Right renal cortex interstitium (tissue), 3 donors: ENCODE measurements at places on chromosomes 5 and 9.

DNA sequence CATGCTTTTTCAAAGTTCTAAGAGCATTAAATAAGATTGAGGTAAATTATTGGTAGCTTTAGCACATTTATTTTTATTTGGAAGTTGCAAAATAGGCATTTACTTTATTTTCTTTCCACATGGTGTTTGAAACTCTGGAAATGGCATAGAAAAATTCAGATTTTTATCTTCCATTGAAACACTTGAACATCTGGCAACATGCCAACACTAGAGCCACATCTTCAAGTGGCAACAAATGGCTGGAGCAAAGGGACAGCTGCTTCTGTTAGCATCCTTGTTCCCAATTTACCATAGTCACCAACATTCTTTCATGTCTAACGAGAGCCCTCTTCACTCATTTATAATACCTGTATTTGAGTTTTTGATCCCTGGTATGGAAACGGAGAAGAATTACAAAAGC is 539.9 kb downstream of the ZNF608 start:
- DNase-seq = no peak

- DNase-seq = no peak
These were observed 464.6 kb upstream of the ACTBL2 start for GRCh38 chr5:57947181-57947580.

DNA sequence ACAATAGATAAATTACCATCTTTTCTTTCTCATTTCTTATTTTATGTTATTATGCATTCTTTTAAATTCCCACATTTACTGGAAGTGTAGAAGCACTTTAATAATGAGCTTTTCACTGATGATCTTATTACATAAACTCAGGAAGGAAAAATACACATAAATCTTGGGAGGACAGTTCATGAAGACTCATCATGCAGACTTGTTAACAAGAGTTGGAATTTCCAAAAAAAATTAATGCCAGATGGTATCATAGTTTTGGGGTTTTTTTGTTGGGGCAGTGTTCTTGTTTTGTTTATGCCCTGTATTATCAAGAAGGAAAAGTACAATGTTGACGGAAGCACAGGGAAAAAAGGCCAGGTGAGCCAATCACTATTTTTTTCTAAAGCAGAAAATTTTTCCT is 35.1 kb downstream of the CEMIP2 start:
- DNase-seq = no peak

DNA sequence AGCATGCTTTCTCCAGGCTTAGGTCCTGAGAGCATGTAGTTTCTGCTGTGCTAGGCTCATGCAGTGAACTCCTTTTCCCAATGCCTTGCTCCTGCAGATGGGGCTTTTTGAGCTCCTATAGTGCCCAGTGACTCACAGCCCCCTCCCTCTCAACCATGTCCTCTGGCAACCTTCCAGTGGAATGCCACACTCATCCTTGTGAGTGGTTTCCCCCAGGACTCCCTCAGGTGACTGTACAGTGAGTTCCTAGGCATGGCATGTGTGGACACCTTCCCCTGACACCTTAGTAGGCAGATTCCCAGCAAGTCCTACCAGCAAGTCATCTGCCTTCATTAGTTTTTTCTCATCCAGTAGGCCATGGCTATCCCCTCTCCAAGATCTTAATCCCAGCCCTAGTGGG is 72.4 kb upstream of the CXCL14 start:
- DNase-seq = no peak

DNA sequence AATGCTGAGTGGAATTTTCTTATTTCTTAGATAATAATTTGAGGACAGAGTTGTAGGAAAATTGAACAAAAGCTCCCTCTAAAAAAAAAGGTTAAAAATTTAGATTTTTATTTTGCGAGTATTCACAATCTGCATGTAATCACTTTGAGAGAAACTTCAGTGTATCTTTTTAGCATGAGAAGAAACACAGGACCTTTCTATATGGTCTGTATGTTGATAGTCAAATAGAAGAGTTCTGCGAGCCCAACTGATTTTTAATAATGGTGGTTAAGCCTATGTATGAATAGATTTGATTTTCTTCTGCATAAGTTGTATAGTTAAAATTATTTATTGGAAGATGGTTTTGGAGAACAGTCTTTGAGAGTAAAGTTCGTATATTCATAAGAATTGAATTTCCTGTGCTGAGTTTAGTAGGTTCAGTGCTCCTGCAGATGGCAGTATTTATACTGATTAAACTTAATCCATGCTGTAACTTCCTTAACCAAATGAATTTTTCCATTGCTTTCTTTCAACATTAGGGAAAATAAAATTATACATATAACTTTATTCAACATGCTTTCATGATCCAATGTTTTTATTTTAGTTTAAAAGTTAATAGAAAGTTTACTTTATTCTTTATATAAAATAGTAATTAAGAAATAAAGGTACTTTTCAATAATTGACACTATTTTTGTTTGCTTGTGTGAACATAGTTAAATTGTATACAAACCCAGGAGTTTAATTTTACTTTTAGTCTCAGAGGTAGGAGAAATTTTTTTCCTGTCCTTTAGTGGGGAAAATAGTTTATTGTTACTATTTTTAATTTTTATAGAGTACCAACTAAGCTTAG is 19.6 kb downstream of the TCERG1 start:
- DNase-seq = no peak

GRCh38 chr9:113476511-113476916 is 13.0 kb downstream of the RGS3 start:
- no peak for DNase-seq

GRCh38 chr5:73215531-73215890 is 42.5 kb downstream of the TMEM174 start:
- DNase-seq = no peak

DNA sequence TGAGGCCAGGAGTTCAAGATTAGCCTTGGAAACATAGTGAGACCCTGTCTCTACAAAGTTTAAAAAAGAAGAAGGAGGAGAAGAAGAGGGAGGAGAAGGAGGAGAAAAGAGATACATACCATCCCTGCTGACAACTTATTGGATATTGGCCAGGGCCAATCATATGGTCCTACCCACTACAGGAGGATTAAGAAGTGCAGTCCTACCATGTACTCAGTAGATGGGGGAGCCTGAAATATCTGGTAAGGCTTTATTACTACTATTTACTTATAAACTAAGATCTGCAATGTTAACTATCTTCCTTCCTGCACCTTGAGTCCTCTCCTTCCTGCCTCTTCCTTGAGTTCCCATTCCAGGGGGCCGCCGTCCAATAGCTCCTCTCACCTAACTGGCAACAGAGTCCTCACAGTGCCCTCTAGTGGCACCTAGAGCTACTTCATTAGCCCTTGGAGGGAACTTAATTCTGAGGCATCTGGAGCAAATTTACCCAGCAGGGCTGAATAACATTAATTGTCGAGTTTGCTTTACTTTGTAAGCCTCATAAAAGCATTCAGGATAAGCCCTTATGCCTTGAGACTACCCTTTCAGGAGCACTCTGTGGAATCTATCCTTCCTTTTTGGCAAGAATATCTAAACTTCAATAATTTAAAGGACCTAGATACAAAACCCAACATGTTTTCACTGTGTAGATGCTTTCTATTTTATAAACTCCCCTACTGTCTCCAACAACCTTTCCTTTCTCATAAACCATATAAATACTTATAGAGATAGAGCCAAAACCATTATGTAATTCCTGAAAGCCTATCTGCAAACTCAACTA is 39.1 kb upstream of the RANBP6 start:
- DNase-seq = peak; percentile 44

DNA sequence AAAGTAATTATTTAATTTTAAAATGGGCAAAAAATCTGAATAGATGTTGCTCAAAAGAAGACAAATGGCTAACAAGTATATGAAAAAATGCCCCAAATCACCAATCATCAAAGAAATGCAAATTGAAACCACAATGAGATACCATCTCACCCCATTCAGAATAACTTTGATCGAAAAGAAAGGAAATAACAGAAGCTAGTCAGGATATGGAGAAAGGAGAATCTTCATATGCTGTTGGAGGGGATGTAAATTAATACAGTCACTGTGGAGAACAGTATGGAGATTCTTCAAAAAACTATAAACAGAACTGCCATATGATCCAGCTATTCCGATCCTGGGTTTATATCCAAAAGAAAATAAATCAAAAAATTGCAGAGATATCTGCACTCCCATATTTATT is 418.5 kb upstream of the RGMB start:
- DNase-seq = no peak

DNA sequence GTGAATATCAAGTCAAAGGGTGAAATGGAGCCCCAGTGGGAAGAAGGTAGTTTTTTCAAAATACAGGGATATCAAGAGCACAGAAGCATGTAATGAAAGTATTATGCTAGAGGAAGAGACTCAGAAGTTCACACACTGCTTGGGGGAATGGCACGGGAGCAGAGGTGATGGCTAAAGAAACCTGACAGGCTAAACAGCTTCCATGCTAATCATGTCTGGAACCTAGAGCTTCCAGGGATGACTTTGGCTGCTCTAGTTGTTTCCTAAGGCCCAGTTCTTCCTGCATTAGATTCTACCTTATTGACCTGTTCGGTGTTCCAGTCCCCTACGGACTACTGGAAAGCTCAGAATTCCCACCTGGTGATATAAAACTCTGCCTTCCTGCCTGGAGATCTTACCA is 34.3 kb downstream of the TRIM32 start:
- no peak for DNase-seq

DNA sequence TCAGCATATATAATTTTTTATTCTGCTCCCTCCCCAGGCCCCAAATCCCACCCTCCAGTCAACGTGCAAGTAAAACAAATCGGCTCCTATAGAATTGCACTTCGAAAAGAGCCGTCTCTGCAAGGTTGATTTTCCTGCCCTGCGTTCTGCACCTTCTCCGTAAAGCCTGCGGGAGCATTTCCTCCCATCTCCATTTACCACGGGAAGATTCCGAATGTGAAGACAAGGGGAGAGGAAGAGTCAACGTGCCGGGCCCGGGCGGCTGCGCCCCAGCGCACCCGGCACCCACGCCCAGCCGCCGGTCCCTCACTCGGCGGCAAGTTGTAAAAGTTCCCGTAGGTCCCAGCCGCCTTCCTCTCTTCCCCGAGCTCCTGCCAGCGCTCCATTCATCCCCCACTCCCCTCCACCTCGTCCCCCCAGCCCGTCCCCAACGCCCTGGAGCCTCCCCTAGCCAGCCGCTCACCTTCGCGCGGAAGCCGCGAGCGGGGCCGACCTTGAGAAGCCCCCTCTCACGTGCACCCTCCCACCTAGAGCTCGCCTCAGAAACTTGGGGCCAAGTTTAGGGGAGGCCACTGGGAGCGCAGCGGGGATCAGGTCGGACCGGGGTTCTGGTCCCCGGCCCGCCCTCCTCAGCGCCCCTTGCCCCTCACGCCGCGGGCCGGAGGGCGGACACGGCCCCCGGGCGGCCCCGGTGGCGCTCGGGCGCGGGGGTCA is 431 bp downstream of the BNC2 start:
- no peak for DNase-seq

GRCh38 chr9:132283165-132283564 is 71.6 kb downstream of the SETX start:
- no peak for DNase-seq

DNA sequence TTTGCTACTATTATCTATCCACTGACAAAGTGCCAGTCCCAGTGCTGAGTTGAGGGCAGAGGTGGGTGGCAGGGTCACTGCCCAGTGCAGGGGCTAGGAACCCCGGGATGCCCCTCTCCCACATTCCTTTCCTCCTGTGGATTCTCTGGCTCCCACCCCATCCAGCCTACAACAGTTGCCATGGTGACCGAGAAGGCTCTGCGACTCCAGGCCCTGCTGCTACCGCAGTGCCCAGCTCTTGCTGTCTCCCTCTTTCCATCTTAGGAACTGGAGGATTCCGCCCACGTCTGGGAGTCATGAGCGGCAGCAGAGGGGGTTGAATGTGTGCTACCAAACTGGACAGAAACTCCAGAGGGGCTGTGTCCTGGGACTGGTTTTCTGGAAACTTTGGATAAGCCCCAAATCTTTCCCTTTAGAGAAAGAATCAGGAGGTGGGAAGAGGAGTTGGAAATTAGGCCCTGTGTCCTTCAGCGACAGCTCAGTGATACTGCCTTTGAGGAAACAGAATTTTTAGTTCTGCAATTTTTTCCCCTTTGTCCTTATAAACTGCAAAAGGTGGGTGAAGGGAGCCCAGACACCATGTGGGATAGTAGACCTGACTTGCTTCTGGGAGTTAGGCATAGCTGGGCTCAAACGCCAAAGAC is 20.7 kb upstream of the C5orf47 start:
- DNase-seq = no peak

GRCh38 chr9:117737721-117738226 is 33.6 kb downstream of the TLR4 start:
- no peak for DNase-seq

DNA sequence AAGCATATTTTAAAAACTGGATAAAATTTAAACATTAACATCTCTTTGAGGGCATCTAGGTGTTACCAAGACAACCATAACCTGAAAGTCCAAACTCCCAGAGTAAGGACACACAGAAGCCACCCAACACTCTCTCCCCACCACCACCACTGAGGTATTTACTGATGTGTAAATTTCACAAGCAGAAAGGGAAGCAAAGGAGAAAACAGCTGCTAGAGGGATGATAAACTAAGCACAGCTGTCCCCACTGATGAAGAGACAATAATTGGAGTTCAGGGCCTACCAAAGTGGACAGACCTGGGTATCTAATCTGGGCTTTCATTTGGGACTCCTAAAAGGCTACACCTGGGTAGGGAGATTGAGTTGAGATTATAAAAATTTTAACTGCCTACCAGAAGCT is 63.6 kb downstream of the FRMD3 start:
- no peak for DNase-seq

GRCh38 chr5:141521244-141521781 is 32.4 kb downstream of the PCDHGC5 start:
- no peak for DNase-seq

- no peak for DNase-seq
These were observed 37.9 kb downstream of the FAT2 start for GRCh38 chr5:151553130-151553670.

DNA sequence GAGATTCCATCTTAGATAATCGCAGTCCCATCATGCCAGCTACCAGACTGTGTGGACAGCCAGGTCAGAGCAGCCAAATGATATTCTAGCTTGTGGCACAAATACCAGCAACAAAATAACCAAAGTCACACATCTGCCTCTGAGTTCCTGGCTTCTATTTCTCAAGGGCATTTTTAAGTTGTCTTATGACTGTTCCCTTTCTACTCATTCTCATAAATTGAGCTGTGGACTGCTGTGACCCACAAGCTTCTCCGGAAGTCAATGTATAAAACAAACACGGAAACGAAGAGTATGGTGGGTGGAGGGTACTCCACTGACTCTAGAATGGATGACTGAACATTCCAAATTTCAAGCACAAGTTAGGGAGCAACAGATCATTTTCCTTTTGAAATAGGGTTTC is 43.9 kb downstream of the PDCD1LG2 start:
- no peak for DNase-seq

GRCh38 chr5:41154491-41154890 is 58.8 kb downstream of the C6 start:
- DNase-seq = no peak
